ENCODE measurements at places on chromosomes 2 and 18.

DNA sequence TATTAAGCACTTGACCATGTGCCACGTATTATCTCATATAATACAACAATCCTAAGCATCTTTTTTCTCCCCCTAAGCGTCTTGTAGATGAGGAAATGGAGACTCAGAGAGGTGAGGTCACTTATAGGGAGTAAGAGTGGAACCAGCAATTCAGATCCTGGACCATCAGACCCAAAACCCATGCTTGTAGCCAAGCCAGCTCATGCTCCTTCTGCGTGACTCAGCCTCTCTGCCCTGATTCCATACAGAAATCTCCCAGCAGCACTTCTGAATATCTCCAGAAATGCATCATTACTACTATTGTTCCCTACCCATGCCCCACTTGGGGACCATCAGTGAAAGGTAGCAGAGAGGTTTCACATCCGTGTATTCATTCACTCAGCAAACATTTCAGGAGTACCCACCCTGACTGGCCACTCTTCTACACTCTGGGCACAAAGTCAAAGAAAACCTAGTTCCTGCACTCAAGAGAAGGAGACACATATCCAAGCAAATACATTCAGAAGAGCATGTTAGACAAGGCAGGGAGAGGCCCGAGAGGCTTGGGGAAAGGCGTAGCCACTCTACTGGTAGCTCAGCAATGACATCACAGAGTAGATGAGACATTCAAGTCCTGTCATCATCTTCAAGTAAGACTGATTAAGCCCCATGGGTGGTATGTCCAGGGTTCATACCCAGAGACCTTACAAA lies 141.9 kb downstream of the MTCL1 start:
- DNase-seq: no peak

DNA sequence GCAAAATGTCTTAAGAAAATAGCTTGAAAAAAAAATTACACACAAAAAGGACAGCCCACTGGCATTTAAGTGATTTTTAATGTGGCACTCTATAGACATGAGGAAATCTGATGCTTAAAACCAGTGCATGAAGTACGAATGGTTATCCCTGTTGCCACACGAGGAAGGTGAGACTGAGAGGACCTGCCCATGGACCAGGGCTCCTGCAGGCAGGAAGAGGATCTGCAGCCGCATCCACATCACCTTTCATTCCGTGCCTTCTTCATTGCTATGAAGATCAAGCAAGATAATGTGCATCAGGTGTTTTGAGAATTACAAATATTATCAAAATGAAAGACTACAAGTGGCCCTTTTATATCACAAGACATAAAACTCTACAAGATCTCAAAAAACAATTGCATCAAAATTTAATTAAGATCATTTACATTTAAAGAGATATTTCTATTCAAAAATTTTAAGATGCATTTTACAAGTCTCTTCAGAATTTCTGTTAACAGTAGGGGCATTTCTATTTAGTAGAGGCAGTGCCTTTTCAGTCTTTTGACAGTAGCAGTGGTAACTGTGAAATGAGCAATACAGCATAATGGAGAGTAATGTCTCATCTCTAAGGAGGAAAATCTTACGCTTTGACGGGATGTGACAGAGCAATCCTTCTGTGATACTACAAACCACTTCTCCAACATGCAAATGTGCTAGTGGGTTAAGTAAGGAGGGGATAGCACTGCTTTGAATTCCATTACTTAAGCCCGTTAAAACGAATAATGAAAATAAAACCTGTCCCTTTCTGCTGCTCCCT lies 83.4 kb downstream of the SLC5A7 start:
- DNase-seq: peak; percentile 27

- no peak for DNase-seq
These were observed 136.1 kb downstream of the EXOC6B start for GRCh38 chr2:72689579-72690195.

- no peak for DNase-seq
These were observed 21.7 kb downstream of the MIB1 start for GRCh38 chr18:21762181-21762772.

GRCh38 chr2:166516712-166517303 lies 22.8 kb upstream of the SCN7A start:
- DNase-seq: peak; percentile 26

DNA sequence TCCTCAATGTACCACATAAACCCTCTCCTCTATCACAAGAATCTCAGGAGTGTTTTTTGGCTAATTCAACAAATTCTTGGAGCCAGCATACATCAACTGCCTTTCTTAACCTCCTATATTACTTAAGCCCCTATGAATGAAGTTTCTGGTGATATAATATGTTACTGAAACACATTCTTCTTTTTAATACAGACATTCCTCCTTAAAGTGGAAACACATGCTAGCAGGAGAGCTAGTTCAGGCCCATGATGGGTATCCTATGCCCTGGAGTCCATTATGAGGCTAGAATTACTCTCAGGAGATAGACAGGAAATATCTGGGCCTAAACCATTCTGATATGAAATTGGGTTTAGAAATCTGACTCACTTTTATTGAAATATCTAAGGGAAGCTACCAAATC lies 26.6 kb upstream of the RMDN2 start:
- DNase-seq: no peak

DNA sequence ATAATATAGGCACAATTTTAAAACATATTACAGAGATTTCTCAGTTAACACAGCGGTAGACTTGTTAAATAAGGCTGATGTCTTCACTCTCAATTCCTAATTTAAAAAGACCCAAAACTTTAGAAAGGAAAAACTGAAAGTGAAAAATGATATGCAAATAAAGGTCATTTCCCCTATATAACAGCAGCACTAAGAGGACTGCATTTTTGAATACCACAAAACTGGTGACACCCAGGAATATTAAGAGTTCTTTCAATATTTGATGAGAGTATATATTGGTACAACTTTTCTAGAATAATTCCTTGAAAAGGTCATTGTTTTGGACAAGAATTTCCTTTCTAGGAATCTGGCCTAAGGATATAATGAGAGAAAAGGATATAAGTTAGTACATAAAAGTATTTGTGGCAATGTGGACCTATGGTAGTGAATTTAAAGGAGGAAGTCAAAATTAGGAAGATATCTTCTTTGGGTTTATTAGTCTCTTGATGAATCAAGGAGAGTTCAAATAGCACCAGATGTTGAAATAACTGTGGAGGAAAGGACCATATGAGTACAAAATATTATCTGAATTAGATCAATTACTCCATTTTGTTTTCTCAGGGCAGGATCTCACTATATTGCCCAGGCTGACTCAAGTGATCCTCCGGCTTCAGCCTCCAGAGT lies 70.3 kb downstream of the TMEM237 start:
- DNase-seq: no peak

DNA sequence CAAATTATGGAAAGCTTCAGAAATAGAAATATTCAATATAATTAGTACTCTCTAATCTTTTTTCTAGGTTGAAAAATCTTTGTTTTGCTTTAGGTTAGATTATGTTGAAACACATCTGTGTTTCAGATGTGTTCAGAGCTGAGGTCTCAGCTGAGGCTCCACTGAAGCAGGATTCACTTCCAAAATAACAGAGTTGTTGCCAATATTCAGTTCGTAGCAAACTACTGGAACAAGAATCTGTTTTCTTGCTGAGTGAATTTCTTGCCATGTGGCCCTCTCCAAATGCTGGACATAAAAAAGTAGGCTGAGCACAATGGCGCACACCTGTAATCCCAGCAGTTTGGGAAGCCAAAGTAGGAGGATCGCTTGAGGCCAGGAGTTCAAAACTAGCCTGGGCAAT lies 8.7 kb downstream of the PHOSPHO2 start:
- no peak for DNase-seq

DNA sequence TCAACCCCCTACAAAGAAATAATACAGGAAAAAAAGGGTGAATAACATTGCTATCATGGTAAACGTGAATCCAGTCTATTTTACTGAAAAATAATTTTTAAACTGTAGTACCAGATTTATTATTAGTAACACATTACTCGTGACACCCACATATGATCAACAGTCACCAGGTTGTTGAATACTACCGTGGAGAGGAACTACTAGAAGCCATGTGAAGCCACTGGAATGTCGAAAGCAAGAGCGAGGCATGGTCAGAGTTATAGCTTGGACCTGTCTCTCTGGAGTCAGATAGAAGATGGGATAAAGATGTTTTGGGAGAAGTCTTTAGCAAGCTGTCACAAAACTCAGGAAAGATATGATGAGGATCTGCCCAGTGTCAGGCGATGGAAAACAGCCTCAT lies 63.2 kb upstream of the EPB41L3 start:
- no peak for DNase-seq

DNA sequence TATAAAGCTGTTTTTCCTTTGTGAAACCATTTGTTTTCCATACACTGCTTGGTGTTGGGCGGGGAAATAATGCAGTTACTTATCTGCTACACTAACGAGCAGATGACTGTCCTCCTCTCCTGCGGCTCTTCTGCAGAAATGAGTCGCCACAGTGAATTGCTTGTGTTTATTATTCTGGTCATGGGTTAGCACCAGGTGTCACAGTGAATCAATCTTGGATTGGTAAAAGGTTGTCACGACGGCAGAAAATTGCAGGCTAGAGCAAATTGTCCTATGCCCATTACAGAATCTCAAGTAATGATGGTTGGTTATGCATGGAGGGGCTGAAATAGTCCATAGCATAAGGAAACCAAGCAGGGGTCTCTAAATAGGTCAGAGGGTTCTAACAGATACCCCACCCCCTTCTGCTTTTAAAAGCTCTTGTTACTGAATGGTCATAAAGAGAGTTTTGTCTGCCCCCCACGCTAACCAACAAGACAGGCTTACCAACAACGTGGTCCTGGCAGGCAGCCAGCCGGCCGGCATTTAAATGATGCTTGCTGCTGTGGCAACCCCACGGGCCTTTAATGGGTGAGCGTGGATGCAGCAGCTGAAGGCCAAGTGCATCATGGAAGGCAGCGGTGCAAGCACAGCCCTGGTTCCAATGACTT lies 29.5 kb downstream of the RAB31 start:
- DNase-seq: peak; percentile 24

DNA sequence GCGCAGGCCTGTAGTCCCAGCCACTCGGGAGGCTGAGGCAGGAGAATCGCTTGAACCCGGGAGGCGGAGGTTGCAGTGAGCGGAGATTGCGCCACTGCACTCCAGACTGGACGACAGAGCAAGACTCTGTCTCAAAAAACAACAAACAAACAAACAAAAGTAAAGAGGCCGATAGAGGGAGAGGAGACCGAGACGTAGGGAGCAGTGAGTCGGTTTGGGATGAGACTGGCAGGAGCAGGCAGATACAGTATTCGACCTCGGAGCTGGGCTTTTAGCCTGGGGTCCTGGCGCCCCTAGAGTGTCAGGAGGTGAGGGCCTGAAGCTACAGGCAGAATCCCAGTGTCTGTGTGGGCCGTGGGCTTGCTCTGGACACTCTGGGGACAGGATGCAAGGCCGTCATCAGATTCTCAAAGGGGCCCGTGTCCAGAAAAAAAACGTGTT lies 51.2 kb downstream of the SLC4A1AP start:
- no peak for DNase-seq

DNA sequence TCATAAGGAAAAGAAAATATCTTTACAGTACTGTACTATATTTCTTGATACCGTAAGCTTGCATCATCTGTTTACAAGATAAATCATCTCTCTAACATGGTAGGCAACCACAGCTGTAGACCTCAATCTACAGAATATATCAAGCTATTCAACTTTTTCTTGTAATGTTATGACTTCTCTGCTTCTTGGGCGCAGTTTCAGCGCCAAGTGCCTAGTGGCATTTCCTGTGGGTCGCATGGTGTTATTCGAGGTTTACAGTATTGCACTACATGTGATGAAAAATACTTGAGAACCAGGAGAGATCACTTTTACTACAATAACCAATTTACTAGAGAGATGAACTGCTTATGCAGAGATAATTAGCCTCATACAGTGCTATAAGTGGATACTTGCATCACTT lies 34.0 kb upstream of the SESTD1 start:
- no peak for DNase-seq

GRCh38 chr2:68309426-68309825 lies 10.3 kb downstream of the CNRIP1 start:
- no peak for DNase-seq

DNA sequence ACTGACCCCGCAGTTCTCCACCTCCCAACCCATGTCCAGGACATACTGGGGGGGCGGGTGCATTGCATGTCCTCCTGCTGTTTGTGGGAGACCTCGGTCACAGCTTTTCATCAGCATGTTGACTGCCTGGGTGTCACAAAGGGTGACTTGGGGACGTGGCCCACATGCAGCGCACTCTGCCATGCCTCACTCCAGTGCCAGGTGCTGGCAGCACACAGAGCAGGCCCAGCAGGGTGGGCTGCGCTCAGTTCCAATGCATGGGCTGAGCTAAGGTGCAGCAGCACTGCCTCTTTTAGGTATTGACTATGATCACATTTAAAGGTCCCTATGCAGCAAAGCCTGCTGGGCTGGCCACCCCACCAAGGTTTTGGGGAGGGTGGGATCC lies 261.9 kb upstream of the SALL3 start:
- no peak for DNase-seq

GRCh38 chr18:78242254-78242643 lies 737.4 kb upstream of the SALL3 start:
- no peak for DNase-seq

DNA sequence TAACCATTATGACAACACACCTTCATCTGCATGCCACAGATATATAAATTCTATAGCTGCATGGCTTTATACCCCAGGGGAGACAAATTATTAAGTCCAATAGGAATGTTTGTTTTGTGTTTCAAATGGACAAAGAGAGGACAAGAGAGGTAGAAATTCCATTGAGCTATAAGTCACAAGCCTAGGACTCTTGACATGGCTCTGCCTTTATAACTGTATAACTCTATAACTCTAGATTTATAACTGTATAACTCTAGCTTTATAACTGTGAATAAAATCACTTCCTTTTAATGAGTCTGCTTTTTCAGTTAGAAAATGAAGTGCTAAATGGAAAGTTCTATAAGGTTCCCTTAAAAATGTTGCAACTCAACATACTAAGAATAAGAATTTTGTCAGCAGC lies 106.4 kb downstream of the SCN9A start:
- no peak for DNase-seq

DNA sequence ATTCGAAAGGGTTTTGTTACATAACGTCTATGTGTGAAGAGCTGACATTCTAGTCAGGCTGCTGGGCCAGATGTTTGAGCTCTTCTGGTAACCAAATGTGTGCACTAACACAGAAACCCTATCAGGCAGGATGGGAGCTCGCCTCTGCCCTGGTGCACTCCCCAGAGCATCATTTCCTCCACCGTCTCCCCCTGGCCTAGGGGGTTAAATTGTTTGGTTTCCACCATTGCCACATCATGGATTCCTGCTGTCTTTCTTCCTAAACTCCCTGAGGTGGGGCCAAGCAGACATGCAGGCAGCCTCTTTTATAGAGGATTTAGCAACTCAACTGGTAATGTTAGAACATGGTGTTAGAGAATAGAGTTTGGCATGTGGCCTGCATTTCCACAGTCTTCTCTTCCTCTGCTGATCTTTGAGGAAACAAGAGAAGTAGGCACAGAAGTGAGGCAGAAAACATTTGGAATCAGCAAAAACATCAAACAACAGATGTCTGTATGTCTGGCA lies 87.3 kb downstream of the ANTXR1 start:
- no peak for DNase-seq

GRCh38 chr2:48567671-48568070 lies 37.7 kb downstream of the STON1 start:
- no peak for DNase-seq

GRCh38 chr2:43511199-43511598 lies 84.6 kb downstream of the THADA start:
- DNase-seq: no peak

Measured in HEK293T (cell line).